ENCODE measurements at places on chromosomes 5 and 9.

GRCh38 chr5:132436936-132437335 lies 53.6 kb downstream of the IRF1 start:
- no peak for DNase-seq

GRCh38 chr5:83919071-83920041 lies 198.7 kb upstream of the HAPLN1 start:
- no peak for DNase-seq

DNA sequence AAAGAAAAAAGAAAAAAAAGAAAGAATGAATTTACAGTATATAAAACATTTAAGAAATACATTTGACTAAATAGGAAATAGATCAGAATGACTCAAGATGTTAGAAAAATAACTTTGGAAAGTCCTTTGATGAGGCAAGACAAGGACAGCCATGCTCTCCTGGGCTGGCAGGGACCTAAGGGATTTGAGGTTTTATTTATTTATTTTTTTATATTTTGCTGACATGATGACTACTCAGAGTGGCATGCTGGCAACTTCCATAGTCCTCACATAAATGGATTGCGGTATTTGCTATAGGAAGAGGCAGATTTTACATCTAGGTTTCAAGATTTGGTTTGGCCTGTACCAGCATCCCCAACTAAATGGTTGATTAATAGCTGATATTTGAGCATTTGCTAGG lies 17.7 kb downstream of the SLC28A3 start:
- DNase-seq = no peak

GRCh38 chr5:108687595-108688200 lies 60.0 kb upstream of the FER start:
- no peak for DNase-seq

GRCh38 chr5:50887889-50888633 lies 221.6 kb downstream of the PARP8 start:
- DNase-seq = no peak

GRCh38 chr5:113179156-113179555 lies 202.6 kb downstream of the DCP2 start:
- DNase-seq = no peak

GRCh38 chr9:128917151-128917849 lies 3.5 kb upstream of the PHYHD1 start:
- DNase-seq = no peak

DNA sequence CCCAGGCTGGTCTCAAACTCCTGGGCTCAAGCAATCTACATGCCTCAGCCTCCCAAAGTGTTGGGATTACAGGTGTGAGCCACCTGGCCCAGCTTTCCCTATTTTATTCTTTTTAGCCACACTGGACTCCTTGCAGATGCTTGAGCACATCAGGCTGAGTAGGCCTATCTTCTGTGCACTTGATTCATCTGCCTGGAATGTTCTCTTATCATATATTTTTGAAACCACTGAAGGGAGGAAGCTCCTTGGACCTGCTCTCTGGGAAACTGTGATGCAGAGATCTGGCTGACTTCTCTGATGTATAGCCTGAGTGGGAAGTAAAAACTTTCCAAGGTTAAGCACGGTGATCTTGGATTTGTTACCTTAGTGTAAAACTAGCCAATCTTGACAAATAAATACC lies 6.5 kb upstream of the MAT2B start:
- no peak for DNase-seq

DNA sequence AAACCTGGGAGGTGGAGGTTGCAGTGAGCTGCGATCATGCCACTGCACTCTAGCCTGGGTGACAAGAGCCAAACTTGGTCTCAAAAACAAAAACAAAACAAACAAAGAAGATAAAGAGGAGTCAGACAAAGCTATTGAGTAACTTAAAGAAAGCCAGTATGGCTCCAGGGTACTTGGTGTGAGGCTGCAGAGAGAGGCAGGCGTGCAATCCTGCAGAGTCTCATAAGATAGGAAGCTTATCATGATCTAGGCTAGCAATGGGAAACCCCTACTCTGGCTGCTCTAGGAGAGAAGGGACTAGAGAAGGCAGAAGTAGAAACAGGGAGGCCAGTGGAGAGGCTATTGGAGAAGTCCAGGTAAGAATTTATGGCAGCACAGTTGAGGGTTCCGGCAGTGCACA lies 42.0 kb downstream of the ARRDC3 start:
- DNase-seq = no peak

DNA sequence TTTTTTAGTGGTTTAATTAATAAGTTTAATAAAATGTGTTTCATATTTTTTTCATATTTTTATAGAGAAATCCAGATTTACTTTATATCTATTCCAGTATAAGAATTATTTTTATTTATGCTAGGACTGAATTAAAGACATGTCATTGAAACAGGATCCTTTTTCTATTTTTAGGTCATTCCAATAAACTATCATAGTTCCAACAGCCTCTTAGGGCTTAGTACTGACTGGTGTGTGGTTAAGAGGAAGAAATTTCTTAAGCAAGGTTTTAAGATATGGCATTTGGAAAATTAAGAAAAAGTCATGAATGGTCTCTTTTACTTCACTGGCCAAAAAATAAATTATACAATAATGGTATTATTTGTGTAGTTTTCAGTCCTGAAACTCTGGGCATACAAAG lies 31.2 kb upstream of the PRR16 start:
- no peak for DNase-seq

DNA sequence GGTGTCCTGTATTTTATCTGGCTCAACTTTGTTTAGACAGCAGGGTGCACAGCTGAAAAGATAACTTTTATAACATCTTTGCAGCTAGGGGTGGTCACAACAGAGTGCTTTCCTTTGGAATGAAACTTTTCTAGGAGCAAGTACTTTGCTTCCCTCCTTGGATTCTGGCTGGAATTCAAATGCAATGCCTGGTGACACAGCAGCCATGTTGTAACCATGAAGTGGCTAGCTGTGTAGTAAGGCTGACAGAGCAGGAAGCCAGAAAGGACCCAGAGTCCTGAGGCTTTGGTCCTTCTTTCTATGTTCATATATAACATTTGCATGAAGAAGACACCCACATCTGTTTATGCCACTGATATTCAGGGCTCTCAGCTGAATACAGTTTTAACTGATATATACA lies 48.1 kb downstream of the TENT4A start:
- DNase-seq = no peak

- DNase-seq = peak; percentile 54
Observed at GRCh38 chr5:75023368-75024159, 28.8 kb downstream of the GCNT4 start.

DNA sequence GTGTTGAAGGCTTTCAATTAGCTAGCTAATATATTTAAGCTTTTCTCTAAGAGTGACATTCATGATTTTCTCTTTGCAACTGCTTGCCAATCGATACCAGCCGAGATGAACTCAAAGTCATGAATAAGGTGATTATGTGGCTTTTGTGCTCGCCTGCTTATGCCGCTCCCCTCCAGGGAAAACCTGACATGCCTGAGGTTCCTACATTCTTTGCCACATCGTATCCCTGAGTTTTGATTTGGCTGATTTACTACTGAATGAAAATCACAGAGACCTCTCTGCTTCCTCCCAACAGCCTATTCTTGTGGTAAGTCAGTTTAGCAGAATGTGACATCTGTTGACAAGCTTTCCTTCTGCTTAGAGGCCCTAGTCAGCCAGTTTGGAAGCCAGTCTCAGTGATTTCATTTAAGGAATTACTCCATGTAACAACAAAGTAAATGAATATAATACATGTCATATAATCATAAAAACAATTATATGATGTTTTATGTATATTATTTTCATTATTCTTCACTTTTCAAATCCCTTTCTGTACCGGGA lies 513.4 kb downstream of the CSNK1G3 start:
- no peak for DNase-seq

DNA sequence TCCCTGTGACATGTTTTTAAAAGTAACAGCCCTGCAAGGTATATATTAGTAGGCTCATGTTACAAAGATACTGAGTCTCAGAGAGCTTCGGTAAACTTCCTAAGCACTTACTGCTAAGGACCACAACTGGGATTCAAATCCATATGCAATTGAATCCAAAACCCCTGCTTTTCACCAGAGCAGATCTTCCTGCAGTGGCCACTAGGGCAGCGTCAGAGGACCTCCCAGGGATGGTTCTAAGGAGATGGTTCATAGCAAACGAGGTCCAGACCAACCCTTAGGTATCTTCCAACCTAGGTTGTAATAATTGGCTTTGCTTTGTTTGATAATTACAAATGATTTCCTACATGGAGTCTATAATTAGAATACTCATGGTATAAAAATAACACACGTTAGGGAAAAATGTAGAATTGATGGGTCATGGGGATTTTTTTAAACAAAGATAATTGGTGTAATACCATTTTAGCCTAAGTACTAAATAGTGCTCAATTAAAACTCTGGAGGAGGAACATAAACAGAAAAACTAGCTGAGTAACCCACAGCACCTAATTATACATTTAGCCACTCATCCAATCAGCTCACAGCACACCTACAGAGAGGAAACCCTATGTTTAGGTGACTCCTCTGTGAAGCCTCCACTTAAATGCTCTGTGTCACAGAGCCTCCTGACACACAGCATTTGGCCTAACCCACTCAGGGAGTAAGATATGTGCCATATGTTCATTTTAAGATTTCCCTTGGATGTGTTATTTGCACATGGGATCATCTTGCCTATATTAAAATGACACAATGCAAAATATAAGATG lies 10.0 kb upstream of the CAST start:
- DNase-seq = no peak

GRCh38 chr5:54062958-54063357 lies 247.4 kb downstream of the ARL15 start:
- no peak for DNase-seq

- DNase-seq = no peak
Observed at GRCh38 chr5:560792-561166, 36.5 kb upstream of the SLC9A3 start.

DNA sequence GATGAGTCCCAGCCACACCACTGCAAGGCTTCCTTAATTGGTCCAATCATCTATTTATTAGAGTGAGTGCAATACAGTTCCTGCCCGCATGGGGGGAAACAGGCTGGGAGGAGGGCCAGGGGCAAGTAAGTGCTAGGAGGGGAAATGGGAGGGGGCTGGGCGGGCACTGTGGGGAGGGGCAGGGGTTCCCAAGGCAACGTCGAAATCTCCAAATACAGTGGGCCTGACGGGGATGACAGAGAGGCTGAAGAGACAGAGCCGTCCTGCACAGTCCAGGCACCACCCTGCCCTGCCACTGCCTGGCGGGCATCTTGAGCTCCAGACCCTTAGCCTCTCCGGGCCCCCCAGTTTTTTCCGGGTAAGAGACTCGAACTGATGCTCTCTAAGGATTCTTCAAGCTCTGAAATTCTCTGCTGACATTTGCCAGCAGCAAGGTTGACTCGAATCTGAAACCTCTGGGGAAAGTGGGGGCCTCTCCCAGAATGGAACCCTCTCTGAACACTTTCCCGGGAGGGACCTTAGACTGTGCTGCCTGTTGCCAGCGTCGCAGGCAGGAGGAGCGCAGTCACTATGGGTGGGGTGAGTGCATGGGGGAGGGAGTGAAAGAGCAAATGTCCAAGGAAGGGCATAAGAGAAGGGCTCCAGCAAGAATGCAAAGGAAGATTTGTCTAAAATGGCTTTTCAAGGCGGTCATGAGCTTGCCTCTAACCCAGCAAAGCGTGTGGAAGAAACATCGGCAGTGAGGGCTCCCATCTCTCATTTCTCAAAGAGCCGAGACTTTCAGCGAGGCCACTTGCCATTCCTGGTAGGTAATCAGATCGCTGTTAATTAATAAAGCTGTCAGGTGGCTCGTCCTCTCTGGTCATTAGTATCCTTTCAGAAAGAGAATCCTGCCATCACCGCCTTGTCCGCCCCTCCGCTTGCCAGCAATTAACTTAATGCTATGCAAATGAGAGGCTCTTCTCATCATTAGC lies 99.0 kb downstream of the GTF3C4 start:
- DNase-seq = peak; percentile 80

DNA sequence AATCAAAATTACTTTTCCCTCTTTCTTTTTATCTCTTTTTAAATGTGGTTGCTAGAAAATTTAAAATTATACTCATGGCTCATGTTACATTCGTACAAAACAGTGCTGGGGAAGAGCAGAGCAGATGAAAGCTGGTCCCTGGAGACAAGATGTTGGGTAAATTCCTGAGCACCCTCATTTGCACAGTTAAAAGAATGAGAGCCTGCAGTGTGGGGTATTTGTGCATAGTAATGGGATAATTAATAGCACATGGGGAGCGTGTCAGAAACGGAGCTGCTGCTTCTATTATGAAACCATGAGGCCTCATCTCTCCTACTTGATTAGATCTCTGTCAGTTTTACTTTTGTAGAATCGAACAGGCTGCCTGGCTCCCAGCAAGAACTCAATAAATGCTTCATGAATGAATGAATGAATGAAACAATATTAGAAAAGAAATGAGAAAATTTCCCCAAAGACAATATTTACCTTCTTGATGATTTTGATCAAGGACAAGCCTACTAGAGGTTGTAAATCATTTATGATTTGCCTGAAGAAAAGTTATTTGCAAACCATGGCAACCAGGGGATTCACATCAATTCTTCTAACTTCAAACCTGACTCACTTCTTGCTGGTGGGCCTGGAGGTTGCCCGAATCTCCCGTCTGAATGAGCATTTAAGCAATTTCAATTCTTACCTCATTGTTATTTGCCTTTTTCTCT lies 177.2 kb upstream of the TUT7 start:
- DNase-seq = no peak

- DNase-seq = no peak
Observed at GRCh38 chr5:168676501-168676900, 97.3 kb upstream of the PANK3 start.

DNA sequence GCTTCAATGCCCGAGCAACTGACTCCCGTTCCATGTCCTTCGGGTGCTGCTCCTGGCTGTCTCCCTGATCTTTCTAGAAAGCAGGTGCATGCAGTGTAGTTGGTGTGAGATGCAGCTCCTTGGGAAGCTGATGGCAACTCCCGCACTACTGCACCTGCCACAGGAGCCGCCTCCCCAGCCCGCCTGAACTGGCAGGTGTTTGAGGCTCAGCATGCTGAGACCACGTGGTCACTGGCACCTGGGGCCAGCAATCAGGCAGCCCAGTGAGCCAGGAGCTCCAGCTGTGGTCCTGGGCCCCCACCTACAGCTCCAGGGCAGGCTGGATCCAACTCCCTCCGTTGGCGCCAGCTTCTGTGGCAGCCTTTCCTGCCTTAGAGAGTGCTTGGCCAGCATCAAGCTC lies 111.5 kb downstream of the ICE1 start:
- no peak for DNase-seq

DNA sequence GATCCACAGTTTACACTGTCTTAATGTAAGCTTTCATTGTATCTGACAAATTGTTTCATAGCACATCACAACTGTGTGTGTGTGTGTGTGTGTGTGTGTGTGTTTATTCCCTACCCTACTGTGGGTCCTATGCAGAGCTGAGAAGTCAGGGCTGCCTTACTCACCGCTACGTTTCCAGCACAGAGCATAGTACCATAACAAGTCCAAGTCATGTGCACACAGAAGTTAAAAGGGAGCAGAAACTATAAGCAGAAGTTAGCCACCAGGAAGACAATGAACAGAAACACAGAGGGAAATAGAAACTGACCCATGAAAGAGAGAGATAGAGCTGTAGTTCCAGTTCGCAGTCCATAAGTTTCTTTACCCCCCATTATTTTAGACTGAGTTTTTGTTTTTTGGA lies 38.2 kb upstream of the DMXL1 start:
- DNase-seq = peak; percentile 62

- peak; percentile 82 for DNase-seq
Observed at GRCh38 chr9:36407122-36407723, 7.2 kb upstream of the RNF38 start.
